ENCODE measurements at places on chromosomes 6 and 20.

DNA sequence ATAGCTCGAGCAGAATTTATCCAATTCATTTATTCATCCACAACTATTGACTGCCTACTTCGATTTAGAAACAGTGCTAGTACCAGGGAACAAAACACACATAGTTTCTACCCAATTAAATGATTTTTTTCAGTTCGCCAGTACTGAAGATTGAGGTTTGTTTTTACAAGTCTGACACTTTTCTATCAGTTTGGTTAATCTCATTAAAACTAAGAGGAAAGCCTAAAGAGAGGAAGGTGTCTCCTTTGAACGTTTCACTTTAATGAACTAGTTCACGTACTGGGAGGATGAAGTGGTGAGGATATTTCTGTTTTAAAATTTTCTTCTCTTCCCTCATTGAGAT lies 570 bp upstream of the ANKS1A start:
- DNase-seq, result no peak

DNA sequence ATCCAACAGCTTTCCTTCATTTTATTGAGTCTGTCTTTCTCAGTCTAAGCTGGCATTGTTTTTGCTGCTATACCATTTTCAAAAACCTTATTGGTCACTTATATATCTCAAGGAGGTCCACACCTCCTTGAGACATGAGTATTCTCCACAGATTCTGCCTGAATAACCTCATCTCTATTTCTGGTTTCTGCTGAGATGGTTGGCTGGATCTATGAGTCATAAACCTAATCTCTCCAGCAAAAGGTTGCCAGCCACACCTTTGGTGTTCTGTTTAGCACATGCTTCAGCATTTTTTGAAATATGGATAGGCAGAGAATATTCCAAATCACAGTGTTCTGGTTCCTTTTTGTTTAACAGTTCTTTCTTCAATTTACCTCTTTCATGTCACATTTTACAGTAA lies 40.8 kb upstream of the TMEM244 start:
- no peak for DNase-seq

GRCh38 chr6:74479420-74479819 lies 726.4 kb downstream of the COL12A1 start:
- no peak for DNase-seq

- DNase-seq, result no peak
These were observed 389.5 kb downstream of the NKAIN2 start for GRCh38 chr6:124193132-124193531.

DNA sequence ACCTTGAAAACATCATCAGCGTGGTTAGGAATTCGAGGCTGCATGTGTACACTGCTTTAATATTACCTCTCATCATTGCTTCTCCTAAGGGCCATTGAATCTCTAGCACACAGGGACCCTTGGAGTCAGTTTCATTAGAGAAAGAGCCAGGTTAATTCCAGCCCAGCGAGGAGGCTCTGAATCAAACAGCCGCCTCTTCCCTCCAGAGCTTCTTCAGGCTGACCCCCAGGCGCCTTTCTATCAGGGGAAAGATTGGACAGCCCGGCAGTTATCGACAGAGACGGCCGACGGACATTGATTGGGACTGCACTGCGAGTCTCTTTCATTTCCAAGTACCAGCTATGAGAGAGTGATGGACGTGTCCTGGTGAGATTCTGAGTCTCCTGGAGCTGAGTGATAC lies 159.2 kb downstream of the ANKRD60 start:
- DNase-seq, result no peak

DNA sequence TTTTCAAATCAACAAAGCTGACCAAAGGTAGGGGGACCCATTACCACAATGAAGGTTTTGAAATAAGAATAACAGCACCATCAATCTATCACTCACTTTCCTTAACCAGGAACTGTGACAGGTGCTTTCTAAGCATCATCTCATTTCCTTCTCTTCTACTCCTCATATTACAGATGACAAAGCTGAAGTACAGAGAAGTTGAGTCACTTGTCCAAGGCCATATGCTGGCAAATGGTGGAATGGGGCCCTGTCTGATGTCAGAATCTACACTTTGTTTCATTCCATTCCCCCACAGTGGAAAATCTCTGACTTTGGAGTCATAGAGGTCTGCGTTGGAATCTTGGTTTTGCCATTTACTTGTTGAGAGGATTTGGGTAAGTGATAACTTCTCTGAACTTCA lies 222.5 kb upstream of the LRFN2 start:
- no peak for DNase-seq

Measured in GDM1 (cell line).